Fibroblast of skin of back (primary cell): ENCODE measurements at places on chromosomes 12 and 14.
A peak's percentile ranks its signal among the peaks of the same experiment; 100 is the strongest.

- DNase-seq, result peak; percentile 51
These were observed 533.3 kb downstream of the LRFN5 start for GRCh38 chr14:42140001-42140400.

DNA sequence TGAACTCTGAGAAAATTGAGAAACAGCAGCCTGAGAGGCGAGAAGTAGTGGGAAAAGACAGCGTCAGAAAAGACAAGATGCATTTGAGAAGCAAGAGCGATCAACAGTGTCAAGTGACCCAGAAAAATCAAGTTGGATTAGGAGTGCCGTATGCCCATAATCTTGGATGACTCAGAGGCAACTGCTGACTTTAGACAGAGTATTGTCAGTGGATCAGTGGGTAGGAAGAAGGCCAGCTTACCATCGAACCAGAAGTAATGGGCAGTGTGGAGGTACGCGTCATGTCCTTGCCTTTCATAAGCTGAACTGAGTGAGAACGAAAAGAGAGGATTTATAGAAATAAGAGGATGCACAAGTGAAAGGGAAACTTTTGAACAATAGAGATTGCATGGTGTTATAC, 151.0 kb upstream of the NAV3 start:
- DNase-seq, result no peak

- no peak for DNase-seq
These were observed 652 bp upstream of the LRCOL1 start for GRCh38 chr12:132610866-132611602.

GRCh38 chr14:24965934-24966578, 83.9 kb downstream of the STXBP6 start:
- DNase-seq, result peak; percentile 95
